ENCODE measurements at places on chromosomes 7 and 10. TPM values are rescaled to one million over a fixed set of nuclear protein-coding genes. Genes with fewer than 3 reads are reported as not detected.

GRCh38 chr10:100881556-100882213, 31.1 kb upstream of the SLF2 start:
- no peak for DNase-seq

CNPY4 gene
- total RNA-seq: 8.6 TPM

ZNF853 gene
- 3.2 TPM for total RNA-seq

METTL2B gene
- 32.7 TPM for total RNA-seq

PDE1C gene
- not detected for total RNA-seq

MOGAT3 gene
- not detected for total RNA-seq

- no peak for DNase-seq
Measured at GRCh38 chr10:30070001-30070685, 10.8 kb upstream of the JCAD start.

- DNase-seq: no peak
Measured at GRCh38 chr7:92366730-92367129, 80.6 kb upstream of the GATAD1 start.

DNA sequence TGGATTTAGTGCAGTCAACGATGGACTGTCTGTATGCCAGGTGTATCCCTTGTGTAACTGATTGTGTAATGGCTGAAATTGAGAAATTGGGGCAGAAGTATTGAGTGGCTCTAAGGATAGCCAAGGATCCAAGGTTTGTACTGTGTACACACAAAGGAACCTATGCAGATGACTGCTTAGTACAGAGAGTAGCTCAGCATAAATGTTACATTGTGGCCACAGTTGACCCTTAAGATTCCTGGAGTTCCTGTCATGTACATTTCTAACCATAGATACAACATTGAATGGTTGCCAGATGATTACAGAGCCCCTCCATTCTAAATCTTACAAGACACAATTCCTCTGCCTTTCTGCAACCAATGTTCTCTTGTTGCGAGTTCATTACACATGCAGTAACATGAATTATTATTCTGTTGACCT, 25.3 kb downstream of the CCDC126 start:
- no peak for DNase-seq

GRCh38 chr10:11528286-11528685, 83.2 kb downstream of the USP6NL start:
- no peak for DNase-seq

- DNase-seq: no peak
Measured at GRCh38 chr10:95208702-95209391, 14.8 kb downstream of the ACSM6 start.

DNA sequence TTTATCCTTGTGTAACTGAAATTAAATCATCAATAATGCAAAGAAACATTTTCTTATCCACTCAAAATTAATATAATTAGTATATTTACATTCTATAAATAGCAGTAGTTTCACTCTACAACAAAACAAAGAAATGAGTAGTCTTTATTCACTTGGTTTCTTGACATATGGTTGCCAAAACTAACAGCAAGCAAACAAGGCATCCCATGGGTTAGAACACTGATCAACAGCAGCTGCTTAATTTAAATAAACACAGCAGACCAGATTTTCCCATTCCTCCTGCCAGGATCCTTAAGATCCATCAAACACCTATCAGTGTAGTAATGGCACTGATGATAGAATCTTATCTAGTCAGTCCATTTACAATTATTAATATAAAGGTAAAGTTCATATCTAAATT, 22.1 kb downstream of the NCAPG2 start:
- no peak for DNase-seq

DNA sequence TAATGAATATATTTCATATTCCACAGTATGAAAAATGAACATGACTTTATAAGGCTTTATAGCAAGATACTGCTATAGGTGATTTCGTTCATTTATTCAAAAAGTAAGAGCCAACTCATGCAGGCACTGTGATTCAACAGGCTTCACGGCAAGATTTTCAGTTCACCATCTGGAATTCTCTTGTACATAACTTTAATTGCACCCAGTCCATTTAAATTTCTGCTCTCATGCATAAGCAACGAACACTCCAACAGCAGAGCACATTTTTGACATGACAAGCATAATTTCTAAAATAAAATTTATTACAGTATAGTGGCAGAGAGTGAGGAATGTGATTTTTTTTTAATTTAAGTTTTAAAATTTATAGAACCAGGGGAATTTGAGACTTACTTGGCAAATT, 436.1 kb downstream of the PHTF2 start:
- no peak for DNase-seq

SPDYE2 gene
- not detected for total RNA-seq

PRPS1L1 gene
- total RNA-seq: not detected

- no peak for DNase-seq
Measured at GRCh38 chr7:51366172-51366728, 49.6 kb upstream of the COBL start.

DNA sequence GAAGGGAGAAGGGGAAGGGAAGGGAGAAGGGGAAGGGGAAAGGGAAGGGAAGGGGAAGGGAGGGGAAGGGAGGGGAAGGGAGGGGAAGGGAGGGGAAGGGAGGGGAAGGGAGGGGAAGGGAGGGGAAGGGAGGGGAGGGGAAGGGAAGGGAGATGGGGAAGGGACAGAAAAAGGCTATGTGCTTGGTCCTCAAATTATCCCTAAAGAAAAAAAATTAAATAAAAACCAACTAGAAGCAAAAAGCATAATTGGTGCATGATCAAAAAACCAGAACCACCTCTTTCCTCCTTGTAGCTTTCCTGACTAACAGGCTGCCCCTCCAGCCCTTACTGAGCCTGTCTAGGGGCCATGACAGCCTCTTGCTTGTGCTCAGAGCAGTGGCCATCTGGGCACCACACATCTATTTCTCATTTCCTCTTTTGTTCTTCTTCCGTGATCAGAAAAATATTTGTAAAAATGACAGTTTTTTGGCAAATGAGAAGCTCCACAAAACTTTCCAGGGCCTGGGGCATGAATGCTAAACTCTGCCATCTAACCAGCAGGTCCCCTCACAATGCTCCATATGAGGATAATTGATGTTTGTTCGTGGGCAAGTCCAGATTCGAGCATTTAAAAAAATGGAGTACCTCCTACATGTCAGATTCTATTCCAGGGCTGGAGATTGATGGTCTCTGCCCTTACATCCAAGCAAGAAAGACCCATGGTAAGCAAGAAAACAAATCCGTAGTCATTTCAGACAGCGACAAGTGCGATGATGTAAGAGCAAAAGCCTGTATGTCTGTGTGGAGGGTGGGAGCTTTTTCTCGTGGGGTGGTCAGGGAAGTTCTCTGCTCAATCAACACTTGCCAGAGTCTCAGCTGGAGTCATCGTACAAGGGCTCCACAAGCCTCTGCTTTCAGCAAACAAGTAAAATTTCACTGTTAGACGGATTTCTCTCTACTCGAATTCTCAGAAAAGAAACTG, 320.9 kb downstream of the WDR11 start:
- no peak for DNase-seq

GRCh38 chr10:73501651-73502050, 5.8 kb upstream of the PPP3CB start:
- no peak for DNase-seq

DNA sequence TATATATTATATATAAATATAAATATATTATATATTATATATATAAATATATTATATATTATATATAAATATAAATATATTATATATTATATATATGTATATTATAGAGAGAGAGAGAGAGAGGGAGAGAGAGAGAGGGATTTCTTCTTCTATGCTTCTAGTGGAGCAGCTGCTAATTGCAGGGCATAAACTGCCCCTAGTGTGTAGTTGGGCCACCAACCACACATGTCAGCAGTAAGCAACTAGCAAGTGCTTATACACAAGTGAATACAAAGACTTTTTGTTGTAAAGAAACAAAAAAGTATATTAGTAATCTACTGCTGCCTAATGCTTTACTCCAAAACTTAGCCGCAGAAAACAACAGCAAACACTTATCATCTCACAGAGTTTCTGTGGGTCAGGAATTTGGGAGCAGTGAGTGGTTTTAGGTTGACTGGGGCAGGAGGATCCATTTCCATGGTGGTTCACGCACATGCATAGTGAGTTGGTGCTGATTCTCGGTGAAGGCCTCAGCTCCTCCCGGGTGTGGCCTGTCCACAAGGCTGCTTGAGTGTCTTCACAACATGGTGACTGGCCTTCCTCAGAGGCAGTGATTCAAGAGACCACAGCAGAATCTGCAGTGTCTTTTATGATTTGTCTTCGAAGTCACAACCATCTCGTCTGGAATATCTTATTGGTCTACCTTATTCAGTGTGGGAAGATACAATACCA, 25.5 kb upstream of the BAG3 start:
- no peak for DNase-seq

DNA sequence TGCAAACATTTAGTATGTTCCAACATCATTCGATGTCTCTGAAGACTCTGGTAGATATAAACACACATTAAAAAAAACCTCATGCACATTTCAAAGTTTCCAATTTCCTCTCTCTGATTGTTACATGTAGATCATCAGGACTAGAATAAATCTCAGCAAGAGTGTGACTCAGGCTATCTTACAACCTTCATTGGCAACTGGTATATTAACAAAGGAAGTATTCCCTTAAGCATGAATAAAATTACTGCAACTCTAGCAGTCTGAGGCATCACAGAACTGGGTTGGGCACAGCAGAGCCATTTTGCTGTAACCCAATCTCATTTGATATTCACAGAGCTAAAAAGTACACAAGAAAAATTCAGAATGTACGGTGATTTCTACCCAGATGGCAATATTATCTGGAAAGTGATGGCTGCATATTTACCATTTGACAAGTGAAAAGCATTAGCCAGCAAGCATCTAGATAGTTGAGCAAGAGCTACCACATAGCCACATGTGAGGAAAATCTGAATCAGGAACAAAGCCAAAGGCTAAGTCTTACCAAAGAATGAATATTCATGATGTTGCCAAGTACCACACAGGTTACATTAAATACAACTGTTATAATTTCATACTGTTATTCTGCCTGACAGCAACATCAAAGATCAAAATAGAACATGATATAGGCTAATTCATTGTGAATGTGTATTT, 232.2 kb downstream of the CRPPA start:
- no peak for DNase-seq

PRRT4 gene
- total RNA-seq: not detected

DNA sequence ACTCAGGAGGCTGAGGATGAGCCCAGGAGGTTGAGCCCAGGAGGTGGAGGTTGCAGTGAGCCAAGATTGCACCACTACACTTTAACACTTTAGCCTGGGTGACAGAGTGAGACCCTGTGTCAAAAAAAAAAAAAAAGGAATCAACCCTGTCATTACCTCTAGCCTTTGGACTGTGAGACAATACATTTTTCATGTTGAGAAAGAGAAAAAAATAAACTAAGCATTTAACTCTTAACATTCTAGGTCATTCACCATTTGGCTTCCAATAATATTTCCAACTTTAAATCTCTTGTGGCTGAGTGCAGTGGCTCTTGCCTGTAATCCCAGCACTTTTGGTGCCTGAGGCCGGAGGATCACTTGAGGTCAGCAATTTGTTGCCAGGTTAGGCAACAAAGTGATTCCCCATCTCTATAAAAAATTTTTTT, 41.9 kb upstream of the TPST1 start:
- no peak for DNase-seq

DNA sequence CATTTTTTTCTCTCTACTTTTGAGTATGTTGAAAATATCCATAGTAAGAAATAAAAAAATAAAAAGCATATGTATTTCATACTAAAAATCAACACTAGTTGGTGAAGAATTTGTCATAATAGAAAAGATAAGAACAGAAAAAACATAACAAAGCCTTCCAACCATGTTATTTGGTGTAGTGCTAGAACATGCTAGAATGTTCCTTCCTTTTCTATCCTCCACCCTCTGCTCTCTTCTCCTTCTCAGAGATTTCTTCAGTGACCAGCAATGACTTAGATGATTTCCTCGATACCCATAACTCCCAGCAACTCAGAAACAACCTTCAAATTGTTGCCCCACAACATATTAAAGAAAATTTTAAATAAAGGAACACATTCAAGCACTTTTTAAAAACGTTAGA, 2.6 kb downstream of the ZC3HAV1 start:
- no peak for DNase-seq

C10orf71 gene
- not detected for total RNA-seq

SYT15 gene
- 1.1 TPM for total RNA-seq

DNA sequence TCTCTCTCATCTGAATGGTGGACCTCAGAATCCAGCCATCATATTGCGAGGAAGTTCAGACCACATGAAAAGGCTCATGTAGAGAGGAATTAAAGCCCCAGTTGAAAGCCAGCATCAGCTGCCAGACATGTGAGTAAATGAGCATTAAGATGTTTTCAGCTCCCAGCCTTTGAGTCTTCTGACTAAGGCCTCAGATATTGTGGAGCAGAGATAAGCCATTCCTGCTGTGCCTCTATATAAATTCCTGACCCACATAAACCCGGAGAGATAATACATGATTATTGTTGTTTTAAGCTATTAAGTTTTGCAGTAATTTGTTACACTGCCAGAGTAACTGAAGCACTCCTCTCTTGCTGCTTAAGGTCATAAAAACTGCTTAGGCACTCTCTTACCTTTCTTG, 14.6 kb downstream of the FAM149B1 start:
- DNase-seq: no peak

DNA sequence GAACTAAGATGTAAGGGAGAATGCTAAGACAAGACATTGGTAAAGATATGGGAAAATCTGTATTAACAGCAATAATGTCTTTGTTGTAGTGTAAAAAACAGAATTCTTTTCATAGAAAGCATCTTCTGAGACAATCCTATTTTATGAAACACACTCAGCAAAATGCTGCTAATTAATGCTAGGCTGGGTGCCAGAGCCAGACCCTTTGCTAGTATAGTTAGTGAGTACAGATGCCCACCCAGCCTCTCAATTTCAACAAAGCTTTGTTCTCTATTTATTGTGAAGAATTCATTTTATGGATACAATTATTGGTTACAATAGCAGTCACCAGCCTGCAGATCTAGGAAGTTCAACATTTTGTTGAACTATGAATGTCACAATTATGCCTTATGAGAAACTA, 131.0 kb downstream of the SEM1 start:
- no peak for DNase-seq

CRYGN gene
- total RNA-seq: not detected

IMMP2L gene
- 28.5 TPM for total RNA-seq

LAMB4 gene
- total RNA-seq: not detected

GRCh38 chr7:130893441-130893894, 159.5 kb upstream of the KLF14 start:
- no peak for DNase-seq

DNA sequence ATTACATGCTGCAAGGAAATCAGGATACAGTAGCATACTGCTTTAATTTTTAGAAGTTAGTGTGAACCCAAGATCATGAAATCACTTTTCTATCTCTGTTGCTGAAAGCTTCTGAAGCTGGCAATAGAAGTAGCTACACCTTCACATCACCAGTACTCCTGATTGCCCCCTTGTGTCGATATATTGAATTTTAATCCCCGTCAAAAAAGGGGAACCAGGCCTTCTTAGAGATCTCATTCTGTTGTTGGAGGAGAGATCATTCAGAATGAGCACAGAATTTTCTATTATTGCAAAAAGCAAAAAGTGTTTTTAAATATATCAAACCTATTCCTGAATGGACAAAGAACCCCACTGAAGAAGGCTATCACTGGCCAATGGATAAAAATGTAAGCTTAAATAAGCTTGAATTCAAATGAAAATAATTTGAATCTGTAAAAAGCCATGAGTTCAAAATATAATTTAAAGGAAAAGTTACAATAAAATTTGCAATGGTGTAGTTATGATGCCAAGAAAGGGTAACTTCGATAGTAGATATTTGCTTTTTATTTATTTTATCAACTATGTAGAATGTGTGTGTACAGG, 39.7 kb upstream of the TEX47 start:
- no peak for DNase-seq

GRCh38 chr7:100865372-100865911, 1.7 kb upstream of the TRIP6 start:
- DNase-seq: no peak

EPHB6 gene
- total RNA-seq: 20.9 TPM

- no peak for DNase-seq
Measured at GRCh38 chr7:101961811-101962210, 144.4 kb downstream of the CUX1 start.

All from activated B cell treated with CpG ODN at 0.5 μM for 24 hours (primary cell).